MM.1S (cell line): ENCODE measurements at places on chromosomes 16 and 17.

DNA sequence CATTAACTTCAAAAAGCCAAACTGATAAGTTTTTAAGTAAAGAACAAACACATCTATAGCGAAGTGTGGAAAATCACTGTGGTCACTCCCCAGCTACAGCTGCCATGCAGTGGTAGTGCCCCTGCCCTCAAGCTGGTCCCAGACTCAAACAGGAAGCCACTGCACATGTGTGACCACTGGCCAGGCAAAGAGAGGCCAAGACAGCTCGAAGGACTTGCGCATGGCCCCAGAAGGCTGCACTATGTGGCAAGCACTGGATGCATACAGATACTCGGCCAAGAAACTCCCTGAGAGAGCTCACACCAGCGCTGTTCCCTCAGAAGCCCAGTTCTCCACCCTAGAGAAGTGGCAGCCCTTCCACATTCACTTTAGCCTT, 82.4 kb downstream of the ANKRD11 start:
- no peaks in the 10 kb centered on the region for H3K4me1 ChIP-seq
- no peak overlapping the region for H3K4me3 ChIP-seq
- H3K36me3 ChIP-seq = no peaks in the 10 kb centered on the region
- no peaks in the 10 kb centered on the region for H3K27me3 ChIP-seq
- DNase-seq = no peak

GRCh38 chr17:57726213-57726790, 18.8 kb downstream of the CCDC182 start:
- no peaks in the 10 kb centered on the region for H3K36me3 ChIP-seq
- no peaks in the 10 kb centered on the region for H3K27me3 ChIP-seq
- H3K4me1 ChIP-seq = peaks cover 22% of the 10 kb centered on the region
- DNase-seq = no peak

- H3K36me3 ChIP-seq = no peaks in the 10 kb centered on the region
- H3K4me3 ChIP-seq = no peak overlapping the region
- H3K27me3 ChIP-seq = no peaks in the 10 kb centered on the region
- no peaks in the 10 kb centered on the region for H3K4me1 ChIP-seq
These were observed 216.1 kb downstream of the ABCC12 start for GRCh38 chr16:47939680-47940079.

GRCh38 chr16:15899538-15900100, 11.2 kb upstream of the CEP20 start:
- H3K4me1 ChIP-seq = peaks cover 22% of the 10 kb centered on the region
- no peaks in the 10 kb centered on the region for H3K27me3 ChIP-seq
- no peak for DNase-seq
- H3K36me3 ChIP-seq = no peaks in the 10 kb centered on the region
- no peak overlapping the region for H3K27ac ChIP-seq

GRCh38 chr17:65389949-65390348, 171.5 kb downstream of the AXIN2 start:
- no peak for DNase-seq
- no peak overlapping the region for H3K4me3 ChIP-seq
- H3K36me3 ChIP-seq = no peaks in the 10 kb centered on the region
- H3K27ac ChIP-seq = no peak overlapping the region
- no peaks in the 10 kb centered on the region for H3K4me1 ChIP-seq

- H3K27me3 ChIP-seq = no peaks in the 10 kb centered on the region
- H3K27ac ChIP-seq = no peak overlapping the region
- no peak for DNase-seq
- no peaks in the 10 kb centered on the region for H3K36me3 ChIP-seq
- no peak overlapping the region for H3K4me3 ChIP-seq
These were observed 242.2 kb upstream of the CCL2 start for GRCh38 chr17:34012709-34013375.

DNA sequence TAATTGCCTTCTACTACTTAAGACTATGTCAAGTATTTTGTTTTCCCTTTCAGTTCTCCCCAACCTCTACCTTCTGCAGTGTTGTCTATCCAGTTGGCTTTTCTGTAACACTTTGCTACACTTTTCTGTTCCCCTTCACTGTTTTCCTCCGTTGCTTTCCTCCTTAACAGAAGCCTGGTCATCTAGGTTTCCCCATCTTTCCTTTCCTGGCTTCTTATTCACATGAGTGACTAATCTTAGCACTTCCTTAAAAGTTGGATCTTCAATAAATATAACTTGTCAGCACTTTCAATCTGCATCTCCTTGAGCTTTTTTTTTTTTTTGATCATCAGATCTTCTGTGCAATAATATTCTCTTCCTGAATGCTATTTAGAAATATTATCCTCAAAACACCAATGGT, 2.8 kb upstream of the SLFN11 start:
- H3K4me1 ChIP-seq = peaks cover 15% of the 10 kb centered on the region
- no peaks in the 10 kb centered on the region for H3K36me3 ChIP-seq
- no peak for DNase-seq
- peak overlapping the region; percentile 26; the same call in 1 of the 2 replicates for H3K27ac ChIP-seq

DNA sequence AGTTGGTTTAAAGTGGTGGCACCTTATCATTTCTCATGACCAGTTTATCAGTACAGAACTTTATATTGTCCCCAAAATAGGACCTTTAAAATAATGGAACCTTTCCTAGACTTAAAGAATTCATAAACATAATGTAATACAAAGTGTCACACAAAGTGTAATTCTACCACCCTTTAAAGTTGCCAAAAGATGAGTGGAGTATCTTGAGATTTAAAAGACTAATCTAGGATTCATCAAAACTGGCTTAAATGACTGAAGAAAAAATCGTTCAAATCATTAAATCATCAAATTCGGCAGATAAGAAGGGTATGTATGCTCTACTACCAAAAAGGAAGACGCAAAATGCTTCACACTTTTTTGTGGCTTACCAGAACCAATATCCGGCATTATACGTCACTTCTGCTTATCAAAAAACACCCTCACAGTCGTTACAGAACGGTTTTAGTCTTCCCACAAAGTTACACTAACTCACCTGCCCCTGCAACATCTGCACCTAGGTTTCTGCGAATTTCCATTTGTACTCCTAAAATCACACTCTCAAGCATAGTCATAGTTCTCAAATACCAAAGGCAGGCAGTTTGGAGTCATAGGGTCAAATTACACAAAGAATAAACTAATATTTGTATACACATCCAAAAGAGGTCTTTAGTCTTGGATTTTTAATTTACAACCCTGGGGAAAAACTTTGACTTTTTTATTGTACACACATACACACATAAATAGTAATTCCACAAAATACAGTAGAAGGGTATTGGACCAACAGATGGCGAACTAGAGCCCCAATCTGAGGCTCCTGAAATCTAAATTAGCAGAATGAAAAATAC, 1.4 kb upstream of the KANSL1 start:
- H3K4me1 ChIP-seq = peaks cover 37% of the 10 kb centered on the region
- H3K27me3 ChIP-seq = no peaks in the 10 kb centered on the region
- no peaks in the 10 kb centered on the region for H3K36me3 ChIP-seq
- peak overlapping the region; percentile 89 for H3K4me3 ChIP-seq
- DNase-seq = peak; percentile 61

GRCh38 chr17:705863-706262, 8.8 kb downstream of the VPS53 start:
- no peak for DNase-seq
- H3K27ac ChIP-seq = no peak overlapping the region
- H3K4me3 ChIP-seq = no peak overlapping the region

DNA sequence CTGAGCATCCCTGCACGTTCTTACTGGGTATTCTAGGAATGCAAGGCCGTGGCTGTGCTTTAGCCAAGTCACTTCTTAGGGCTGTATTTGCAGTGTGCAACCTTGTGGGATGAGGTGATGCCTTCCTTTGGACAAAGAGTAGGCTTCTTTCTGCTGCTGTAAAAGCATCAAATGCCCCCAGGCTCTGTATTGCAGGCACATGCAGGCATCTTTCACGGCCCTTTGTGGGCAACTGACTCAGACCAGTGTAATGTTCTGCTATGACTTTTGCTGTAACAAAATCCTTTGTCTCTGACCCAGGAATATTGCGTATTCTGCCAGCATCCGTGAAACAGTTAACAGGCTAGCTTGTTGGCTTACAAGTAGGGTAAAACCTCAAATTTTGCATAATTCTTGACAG, 30.9 kb upstream of the GCSH start:
- H3K4me1 ChIP-seq = no peaks in the 10 kb centered on the region
- no peak for DNase-seq
- H3K4me3 ChIP-seq = no peak overlapping the region
- H3K27me3 ChIP-seq = no peaks in the 10 kb centered on the region
- H3K27ac ChIP-seq = no peak overlapping the region
- no peaks in the 10 kb centered on the region for H3K36me3 ChIP-seq

DNA sequence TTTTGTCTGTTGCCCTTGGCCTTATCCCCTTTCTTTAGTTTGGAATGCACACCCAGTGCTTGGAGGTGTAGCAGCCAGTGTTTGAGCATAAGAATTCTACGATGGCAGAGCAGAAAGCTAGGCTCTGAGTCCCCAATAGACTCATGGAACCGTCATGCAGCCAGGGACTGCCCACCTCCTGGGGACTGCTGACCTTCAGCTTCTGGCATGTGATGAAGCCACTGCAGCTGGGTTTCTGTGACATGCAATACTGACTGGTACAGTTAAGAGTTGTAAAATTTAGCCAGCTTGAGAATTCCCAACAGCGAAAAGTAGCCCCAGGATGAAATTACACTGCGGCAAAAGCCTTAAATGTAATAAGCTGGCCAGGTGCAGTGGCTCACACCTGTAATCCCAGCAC, 9.0 kb upstream of the MAP3K14 start:
- no peaks in the 10 kb centered on the region for H3K36me3 ChIP-seq
- no peak for DNase-seq
- H3K4me3 ChIP-seq = no peak overlapping the region
- no peak overlapping the region for H3K27ac ChIP-seq

- peak overlapping the region; percentile 66; the same call in 1 of the 2 replicates for H3K27ac ChIP-seq
- no peak for DNase-seq
- peaks cover 4% of the 10 kb centered on the region; the same call in 1 of the 2 replicates for H3K4me1 ChIP-seq
- H3K27me3 ChIP-seq = no peaks in the 10 kb centered on the region
These were observed 518 bp downstream of the SH2B1 start for GRCh38 chr16:28863929-28864793.

GRCh38 chr16:87327798-87328495, 10.8 kb upstream of the C16orf95 start:
- DNase-seq = no peak
- no peaks in the 10 kb centered on the region for H3K36me3 ChIP-seq
- H3K4me3 ChIP-seq = no peak overlapping the region
- no peaks in the 10 kb centered on the region for H3K4me1 ChIP-seq
- H3K27ac ChIP-seq = no peak overlapping the region
- H3K27me3 ChIP-seq = no peaks in the 10 kb centered on the region

- H3K27ac ChIP-seq = no peak overlapping the region
- H3K4me3 ChIP-seq = no peak overlapping the region
- H3K27me3 ChIP-seq = no peaks in the 10 kb centered on the region
- DNase-seq = no peak
- H3K4me1 ChIP-seq = no peaks in the 10 kb centered on the region
- H3K36me3 ChIP-seq = no peaks in the 10 kb centered on the region
These were observed 394.8 kb downstream of the KCNJ2 start for GRCh38 chr17:70564006-70564620.
